Ascending aorta (tissue), 2 donors: ENCODE measurements at places on chromosomes 12 and 14.

GRCh38 chr12:27180906-27181505 is 63.1 kb upstream of the STK38L start:
- H3K4me1 ChIP-seq: peaks cover 43% of the 10 kb centered on the region
- H3K4me3 ChIP-seq: no peak overlapping the region
- H3K36me3 ChIP-seq: no peaks in the 10 kb centered on the region

GRCh38 chr12:104172570-104172947 is 34.5 kb upstream of the NFYB start:
- H3K27ac ChIP-seq: no peak overlapping the region
- no peak for DNase-seq
- no peak overlapping the region for H3K4me3 ChIP-seq

- H3K4me1 ChIP-seq: no peaks in the 10 kb centered on the region
- H3K4me3 ChIP-seq: no peak overlapping the region
- H3K36me3 ChIP-seq: no peaks in the 10 kb centered on the region
Measured at GRCh38 chr14:47194055-47194454, 481.4 kb downstream of the MDGA2 start.

DNA sequence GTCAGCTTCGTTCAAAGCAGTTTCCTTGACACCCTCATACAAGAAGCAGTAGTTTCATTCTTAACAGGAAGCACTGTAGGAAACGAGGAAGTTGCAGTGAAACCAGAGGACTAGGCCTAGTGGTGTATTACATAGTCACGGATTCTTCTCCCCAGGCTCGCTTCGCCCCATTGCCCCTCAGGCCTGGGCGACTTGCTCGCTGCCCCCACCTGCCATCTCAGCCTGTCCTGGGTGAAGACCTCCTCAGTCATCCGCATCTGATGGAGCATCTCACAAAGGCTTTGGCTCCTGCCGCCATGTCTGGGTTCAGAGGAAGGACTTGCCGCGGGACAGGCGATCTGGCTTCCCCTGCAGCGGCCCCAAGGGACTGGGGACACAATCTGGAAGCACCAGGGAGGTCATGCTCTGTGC is 93.5 kb downstream of the LMNTD1 start:
- H3K36me3 ChIP-seq: no peaks in the 10 kb centered on the region
- no peaks in the 10 kb centered on the region for H3K27me3 ChIP-seq
- no peaks in the 10 kb centered on the region for H3K4me1 ChIP-seq
- H3K4me3 ChIP-seq: no peak overlapping the region

DNA sequence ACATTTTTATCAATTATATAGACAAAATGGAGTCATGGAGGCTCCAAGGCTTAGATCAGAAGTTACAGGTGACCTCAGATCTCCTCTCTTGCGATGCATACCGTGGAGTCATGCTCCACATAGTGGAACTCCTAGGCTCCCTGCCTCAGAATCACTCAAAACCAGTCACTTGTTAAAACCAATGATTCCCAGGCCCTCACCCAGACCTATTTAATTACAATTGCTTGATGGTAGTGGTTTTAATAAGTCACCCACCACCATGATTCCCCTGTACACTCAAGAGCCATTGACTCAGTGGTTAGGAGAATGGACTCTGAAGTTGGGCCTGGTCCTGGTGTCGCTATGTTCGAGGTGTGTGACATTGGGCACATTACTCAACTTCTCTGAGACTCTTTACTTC is 26.9 kb downstream of the IFNG-AS1 start:
- H3K4me3 ChIP-seq: no peak overlapping the region
- no peaks in the 10 kb centered on the region for H3K27me3 ChIP-seq
- no peaks in the 10 kb centered on the region for H3K4me1 ChIP-seq

DNA sequence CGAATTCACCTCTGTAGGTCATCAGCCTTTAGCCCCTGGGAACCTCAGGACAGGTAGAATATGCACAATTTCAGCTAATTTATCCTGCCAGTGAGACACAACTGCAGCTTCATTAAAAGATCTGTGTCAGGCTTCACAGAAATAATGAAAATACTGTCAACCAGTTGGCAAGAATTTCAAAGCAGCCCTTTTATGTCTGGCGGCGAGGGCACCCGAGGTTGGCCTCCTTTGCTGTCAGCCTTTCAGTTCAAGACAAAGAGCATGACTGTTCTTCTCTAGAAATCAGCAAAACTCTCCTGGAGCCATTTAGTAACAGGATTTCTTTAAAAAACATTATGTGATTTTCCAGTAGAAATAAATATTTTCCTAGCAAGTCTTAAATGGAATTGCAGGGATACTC is 75.9 kb downstream of the BBS10 start:
- H3K27me3 ChIP-seq: no peaks in the 10 kb centered on the region
- H3K4me1 ChIP-seq: no peaks in the 10 kb centered on the region
- no peaks in the 10 kb centered on the region for H3K36me3 ChIP-seq
- DNase-seq: no peak

DNA sequence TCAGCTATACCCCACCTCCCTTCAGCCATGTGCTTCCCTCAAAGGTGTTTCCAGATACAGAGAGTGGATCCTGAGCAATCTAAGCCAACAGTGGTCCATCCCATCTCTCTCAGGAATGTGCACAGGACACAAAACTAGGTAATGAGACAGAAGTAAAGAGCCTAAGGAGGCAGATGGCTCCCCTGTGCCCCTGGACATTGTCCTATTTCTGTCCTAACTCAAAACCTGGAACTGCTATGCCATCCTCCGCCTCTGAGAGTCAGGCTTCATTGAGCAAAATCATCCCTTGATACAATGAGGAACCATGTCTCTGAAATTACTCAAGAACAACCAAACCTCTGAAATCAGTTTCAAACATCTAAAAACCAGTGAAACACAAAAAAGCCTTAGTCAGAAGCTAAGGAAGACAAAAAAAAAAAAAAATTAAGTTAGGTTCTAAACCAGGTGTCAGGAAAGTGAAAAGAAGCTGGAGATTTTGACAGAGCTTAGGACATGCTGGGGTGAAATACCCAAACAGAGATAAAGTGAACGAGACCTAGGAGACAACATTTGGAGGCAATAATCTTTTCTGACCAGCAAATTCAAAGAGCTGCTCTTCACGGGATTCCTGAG is 200.3 kb upstream of the PLEKHG7 start:
- H3K27ac ChIP-seq: peak overlapping the region; percentile 82
- peaks cover 5% of the 10 kb centered on the region for H3K4me1 ChIP-seq
- H3K27me3 ChIP-seq: no peaks in the 10 kb centered on the region
- H3K36me3 ChIP-seq: no peaks in the 10 kb centered on the region

DNA sequence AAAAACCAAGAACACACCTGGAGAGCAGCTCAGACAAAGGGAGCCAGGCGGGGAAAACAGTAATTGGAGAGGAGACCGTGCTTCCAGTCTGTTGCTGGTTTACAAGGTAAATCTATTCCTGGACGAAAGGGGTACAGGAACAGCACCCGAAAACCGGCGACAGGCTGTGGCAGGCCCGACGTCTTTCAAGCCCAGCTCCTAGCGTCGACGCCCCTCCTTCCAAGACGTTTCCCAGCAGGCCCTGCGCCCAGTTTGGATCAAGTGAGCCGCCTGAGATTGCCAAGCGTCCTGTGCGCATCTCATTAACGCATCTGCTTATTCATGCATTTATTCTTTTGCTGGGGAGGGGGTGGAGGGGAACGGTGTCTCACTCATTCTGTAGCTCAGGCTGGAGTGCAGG is 1.4 kb downstream of the C12orf56 start:
- H3K36me3 ChIP-seq: no peaks in the 10 kb centered on the region
- DNase-seq: no peak
- H3K4me1 ChIP-seq: no peaks in the 10 kb centered on the region
- H3K27me3 ChIP-seq: no peaks in the 10 kb centered on the region
- no peak overlapping the region for H3K4me3 ChIP-seq

- H3K27me3 ChIP-seq: no peaks in the 10 kb centered on the region
- no peak overlapping the region for H3K27ac ChIP-seq
- no peaks in the 10 kb centered on the region for H3K4me1 ChIP-seq
- DNase-seq: no peak
- no peaks in the 10 kb centered on the region for H3K36me3 ChIP-seq
Measured at GRCh38 chr12:108606492-108606891, 8.6 kb upstream of the TMEM119 start.

- DNase-seq: no peak
- no peak overlapping the region for H3K27ac ChIP-seq
- no peak overlapping the region for H3K4me3 ChIP-seq
- H3K36me3 ChIP-seq: no peaks in the 10 kb centered on the region
Measured at GRCh38 chr14:86858591-86858990, 1134.4 kb downstream of the GALC start.

GRCh38 chr14:61033054-61033453 is 52.0 kb downstream of the SLC38A6 start:
- no peak overlapping the region for H3K4me3 ChIP-seq
- H3K27me3 ChIP-seq: no peaks in the 10 kb centered on the region
- no peak for DNase-seq
- H3K36me3 ChIP-seq: no peaks in the 10 kb centered on the region

- no peaks in the 10 kb centered on the region for H3K36me3 ChIP-seq
- H3K4me1 ChIP-seq: no peaks in the 10 kb centered on the region
- DNase-seq: no peak
- no peaks in the 10 kb centered on the region for H3K27me3 ChIP-seq
Measured at GRCh38 chr12:56957229-56958052, at the start of gene RDH16. Gene RDH16, minus strand, starts transcription at chr12:56957608. Its CDS starts 146 bp downstream, at chr12:56957462.

GRCh38 chr14:45785240-45785639 is 532.2 kb upstream of the MIS18BP1 start:
- no peak overlapping the region for H3K27ac ChIP-seq
- DNase-seq: no peak
- no peaks in the 10 kb centered on the region for H3K36me3 ChIP-seq
- H3K4me3 ChIP-seq: no peak overlapping the region
- H3K4me1 ChIP-seq: no peaks in the 10 kb centered on the region
- no peaks in the 10 kb centered on the region for H3K27me3 ChIP-seq

DNA sequence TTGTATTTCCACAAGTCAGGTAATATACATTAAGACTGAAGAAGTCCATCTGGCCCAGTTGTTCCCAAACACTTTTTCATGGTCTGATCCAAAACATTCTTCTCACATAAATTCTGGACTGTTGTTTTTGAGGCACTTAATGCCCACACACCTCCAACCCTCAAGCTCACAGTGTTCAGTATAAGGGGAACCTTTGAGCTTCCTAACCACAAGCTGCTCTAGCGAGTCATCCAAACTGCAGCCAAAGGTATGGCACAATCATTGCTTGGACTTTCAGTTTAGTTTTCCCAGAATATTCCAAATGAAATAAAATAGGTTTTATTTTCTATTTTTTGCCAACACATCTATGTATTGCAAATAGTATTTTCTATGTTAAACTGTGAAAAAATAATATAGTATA is 103.0 kb downstream of the PUS7L start:
- H3K4me1 ChIP-seq: no peaks in the 10 kb centered on the region
- no peak for DNase-seq
- no peak overlapping the region for H3K4me3 ChIP-seq
- no peak overlapping the region for H3K27ac ChIP-seq

- H3K27me3 ChIP-seq: no peaks in the 10 kb centered on the region
- H3K27ac ChIP-seq: no peak overlapping the region
- no peak for DNase-seq
- no peak overlapping the region for H3K4me3 ChIP-seq
- H3K36me3 ChIP-seq: no peaks in the 10 kb centered on the region
Measured at GRCh38 chr14:100056431-100056830, 8.8 kb upstream of the EVL start.

DNA sequence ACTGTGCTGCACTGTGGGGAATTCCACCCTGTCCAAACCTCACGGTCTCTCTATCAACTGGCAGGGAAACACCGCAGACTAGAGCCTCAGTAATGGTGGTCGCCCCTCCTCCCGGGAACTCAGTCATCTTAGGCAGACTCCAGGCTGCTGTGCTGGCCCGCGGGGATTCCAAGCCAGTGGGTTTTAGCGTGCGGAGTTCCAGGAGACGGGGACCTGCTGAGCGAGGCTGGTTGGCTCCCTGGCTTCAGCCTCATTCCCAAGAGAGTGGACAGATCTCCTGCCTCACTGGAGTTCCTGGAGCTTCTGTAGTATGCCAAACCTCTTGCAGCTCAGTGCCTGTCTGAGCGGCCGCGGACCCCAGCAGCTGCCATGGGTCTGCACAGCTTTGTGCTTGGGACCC is 455.6 kb downstream of the CCDC91 start:
- no peaks in the 10 kb centered on the region for H3K27me3 ChIP-seq
- no peaks in the 10 kb centered on the region for H3K4me1 ChIP-seq
- no peak overlapping the region for H3K27ac ChIP-seq

DNA sequence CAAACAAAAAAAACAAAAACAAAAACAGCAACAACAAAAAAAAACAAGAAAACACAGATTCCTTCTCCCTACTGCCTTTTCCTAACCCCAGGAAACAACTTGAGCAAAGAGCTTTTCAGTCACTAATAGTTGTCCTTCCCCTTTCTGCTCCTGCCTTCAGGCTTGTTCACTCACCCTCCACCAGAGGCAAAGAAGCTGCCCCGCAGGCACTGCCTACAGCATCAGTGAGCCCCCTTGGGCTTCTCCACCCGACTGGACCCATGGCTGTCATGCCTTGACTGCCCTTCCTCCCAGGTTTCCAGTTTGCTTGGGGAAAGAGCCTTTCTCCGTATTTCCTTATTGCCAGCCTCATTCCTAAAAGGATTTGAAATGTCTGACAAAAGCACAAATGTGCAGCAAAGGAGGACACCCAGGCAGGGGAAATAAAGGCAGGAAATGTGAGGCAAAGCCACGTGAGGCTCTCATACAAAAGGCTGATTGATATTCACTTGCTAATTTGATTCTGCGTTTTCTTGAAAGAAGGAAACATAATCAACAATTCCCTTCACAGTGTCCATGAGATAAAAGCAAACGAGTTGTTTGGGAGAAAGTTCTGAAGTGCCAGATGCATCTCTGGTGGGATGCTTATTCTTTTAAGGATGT is 85.7 kb downstream of the GPATCH2L start:
- DNase-seq: no peak
- no peaks in the 10 kb centered on the region for H3K36me3 ChIP-seq
- no peak overlapping the region for H3K4me3 ChIP-seq
- H3K4me1 ChIP-seq: no peaks in the 10 kb centered on the region
- H3K27ac ChIP-seq: no peak overlapping the region

- no peak for DNase-seq
- no peaks in the 10 kb centered on the region for H3K27me3 ChIP-seq
- H3K4me1 ChIP-seq: no peaks in the 10 kb centered on the region
- H3K36me3 ChIP-seq: no peaks in the 10 kb centered on the region
Measured at GRCh38 chr12:62876938-62877548, 57.9 kb downstream of the PPM1H start.

GRCh38 chr12:34033628-34034296 is 11.5 kb downstream of the ALG10 start:
- H3K4me1 ChIP-seq: no peaks in the 10 kb centered on the region
- no peaks in the 10 kb centered on the region for H3K36me3 ChIP-seq
- H3K27me3 ChIP-seq: no peaks in the 10 kb centered on the region
- no peak overlapping the region for H3K27ac ChIP-seq

DNA sequence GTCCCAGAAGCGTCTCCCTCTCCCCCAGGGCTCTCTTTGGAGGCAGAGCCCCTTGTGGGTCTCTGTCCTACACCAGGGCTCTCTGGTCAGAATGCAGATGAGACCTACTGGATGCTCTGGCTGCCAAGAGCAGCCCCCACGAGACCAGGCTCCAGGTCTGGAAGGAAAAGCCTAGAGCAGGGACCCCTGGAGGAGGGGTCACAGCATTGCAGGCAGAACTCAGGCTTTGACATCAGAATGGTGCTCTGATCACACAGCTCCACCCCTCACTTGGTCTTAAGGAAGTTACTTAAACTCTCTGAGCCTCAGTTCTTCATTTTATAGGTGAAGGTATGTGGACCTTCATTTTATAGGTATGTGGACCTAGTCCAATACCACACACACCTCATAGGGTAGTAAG is 83.1 kb downstream of the ARL6IP4 start:
- no peaks in the 10 kb centered on the region for H3K27me3 ChIP-seq
- H3K27ac ChIP-seq: peak overlapping the region; percentile 75
- DNase-seq: no peak
- H3K4me3 ChIP-seq: no peak overlapping the region
- peaks cover 58% of the 10 kb centered on the region for H3K4me1 ChIP-seq

GRCh38 chr12:104006929-104007328 is 41.3 kb downstream of the TDG start:
- no peaks in the 10 kb centered on the region for H3K27me3 ChIP-seq
- no peak for DNase-seq
- no peaks in the 10 kb centered on the region for H3K4me1 ChIP-seq
